Stimulated activated CD4-positive, alpha-beta T cell treated with anti-CD3 and anti-CD28 coated beads, Interleukin-15, amount 100 ng/mL, for 1 hour (primary cell): ENCODE measurements at places on chromosomes 4 and X.

- no peak for DNase-seq
Measured at GRCh38 chr4:26420913-26421312, 69.4 kb downstream of the CCKAR start.

GRCh38 chr4:139594591-139595185 is 38.7 kb upstream of the SETD7 start:
- DNase-seq, result no peak

GRCh38 chr4:148881860-148882643 is 439.8 kb upstream of the NR3C2 start:
- no peak for DNase-seq

- DNase-seq, result peak; percentile 33
Measured at GRCh38 chrX:153400146-153401132, 711 bp downstream of the PNMA6E start.

DNA sequence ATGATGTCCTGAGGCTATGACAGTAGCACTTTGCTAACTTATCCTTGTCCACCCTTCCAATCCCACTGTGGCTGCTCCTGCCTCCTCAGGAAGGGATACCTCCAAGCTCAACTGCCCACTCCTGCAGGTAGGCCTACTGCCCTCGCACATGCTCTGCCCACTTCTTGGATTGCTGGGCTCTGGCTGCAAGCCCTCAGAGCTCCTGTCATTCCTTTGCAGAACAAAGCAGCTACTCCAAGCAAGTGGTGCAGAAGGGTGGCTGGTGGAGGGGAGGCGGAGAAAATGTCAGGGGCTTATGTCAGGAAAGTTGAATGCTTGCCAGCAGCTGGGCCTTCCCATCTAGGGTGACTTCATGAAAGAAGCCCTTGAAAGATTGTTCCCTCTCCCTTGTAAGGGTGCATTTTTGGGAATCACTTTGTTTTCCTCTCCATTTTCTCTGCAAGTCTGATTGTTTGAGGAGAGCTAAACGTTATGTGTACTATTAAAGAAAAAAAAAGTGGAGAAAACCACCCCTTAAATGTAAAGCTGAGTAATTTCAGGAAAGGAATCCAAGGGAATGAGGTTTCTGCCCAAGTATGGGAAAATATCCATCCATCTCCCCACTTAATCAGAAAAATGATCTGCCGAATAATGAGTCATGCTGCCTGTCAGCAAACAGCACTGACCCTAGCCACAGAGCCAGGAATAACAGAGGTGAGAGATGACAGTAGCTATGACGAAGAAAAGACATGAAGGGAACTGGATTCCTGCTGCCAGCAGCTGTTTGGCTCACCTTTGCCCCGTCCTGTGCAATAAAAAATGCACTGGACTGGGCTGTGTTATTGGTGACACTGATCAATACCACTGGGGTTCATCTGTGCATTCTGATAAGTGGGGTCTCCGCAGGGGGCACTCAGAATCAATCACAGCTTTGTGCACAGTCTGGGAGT is 102.0 kb downstream of the RTL5 start:
- DNase-seq, result no peak
